KBM-7 (cell line): ENCODE measurements at places on chromosomes 16 and 17.

DNA sequence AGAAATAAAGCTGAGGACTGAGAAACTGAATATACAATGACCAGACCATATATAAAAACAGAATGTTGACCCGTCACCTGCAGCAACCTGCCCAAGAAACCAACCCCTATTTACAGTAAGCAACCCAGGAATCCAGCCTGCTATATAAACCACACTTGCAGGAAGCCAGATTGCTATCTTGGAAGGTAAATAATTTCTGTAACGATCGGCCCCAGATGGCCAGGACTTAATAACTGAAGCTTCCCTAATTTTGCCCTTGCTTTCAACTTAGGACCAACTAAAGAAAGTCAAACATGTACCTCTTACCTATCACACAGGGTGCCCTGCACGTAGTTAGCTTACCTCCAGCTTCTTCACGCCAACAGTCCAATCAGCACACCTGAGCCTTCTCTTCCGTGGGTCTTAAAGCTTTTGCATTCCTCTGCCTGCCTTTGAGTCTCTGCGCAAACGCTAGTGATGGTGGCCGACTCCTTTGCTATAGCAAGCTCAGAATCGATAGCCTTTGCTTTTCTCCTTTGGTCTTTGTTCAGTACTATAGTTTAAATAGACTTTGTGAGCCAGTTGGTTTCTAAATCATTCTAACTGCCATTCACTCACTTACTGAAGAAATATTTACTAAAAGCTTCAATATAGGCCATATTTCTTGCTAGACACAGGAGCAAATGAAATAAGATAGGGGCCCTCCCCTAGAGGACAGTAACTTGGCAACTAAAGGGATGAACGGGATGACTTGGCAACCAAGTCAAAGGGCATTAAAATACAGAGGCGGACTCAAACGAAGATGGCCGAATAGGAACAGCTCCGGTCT is 31.3 kb downstream of the MPHOSPH6 start:
- no peak for DNase-seq

- DNase-seq = no peak
These were observed 27.8 kb downstream of the MYH10 start for GRCh38 chr17:8602679-8603078.

DNA sequence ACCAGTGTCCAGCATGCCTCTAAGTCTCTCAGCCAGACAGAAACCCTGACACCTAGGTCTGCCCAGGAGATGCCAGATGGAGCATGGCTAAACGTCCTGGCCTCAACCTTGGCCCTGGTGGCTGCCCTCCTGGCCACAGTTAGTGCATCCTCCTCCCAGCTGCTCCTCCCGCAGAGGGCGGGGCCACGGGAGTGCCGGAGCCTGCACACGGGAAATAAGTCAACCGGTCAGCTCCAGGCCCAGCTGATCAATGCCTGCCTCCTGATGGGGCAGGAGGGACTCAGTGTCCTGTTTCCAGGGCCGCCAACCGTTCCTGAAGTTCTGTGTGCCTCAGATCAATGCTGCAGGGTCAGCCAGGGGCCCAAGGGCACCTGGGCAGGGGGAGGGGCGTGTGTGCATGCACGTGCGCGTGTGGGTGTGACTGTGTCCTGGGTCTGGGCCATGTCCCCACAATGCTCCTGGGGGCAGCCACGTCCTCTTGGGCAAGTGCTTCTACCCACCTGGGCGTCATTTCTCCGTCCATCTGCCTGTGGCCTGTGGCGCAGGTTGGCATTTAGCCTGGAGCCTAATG is 4.6 kb upstream of the KCNJ12 start:
- no peak for DNase-seq

DNA sequence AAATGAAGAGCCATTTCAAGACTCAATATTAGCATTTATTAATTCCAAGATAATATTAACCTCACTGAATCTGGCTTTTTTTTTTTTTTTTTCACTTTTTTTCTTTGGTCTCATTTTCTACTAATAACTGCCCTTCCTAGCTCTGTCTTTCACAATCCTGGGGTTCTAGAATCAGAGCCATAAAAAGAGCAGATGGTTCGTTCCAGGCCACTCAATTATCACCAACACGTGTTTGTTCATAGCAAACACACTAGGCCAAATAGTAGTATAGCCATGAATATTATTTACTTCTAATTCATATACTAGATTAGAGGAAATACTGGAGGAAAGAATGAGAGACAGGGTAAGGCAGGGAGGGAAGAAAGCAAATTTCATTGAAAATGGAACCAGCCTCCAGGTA is 39.8 kb downstream of the TEX2 start:
- DNase-seq = no peak

- no peak for DNase-seq
These were observed 38.1 kb upstream of the KPNB1 start for GRCh38 chr17:47611372-47612350.

GRCh38 chr16:69123910-69124309 is 8.5 kb downstream of the CHTF8 start:
- DNase-seq = peak; percentile 68

- DNase-seq = no peak
These were observed 6.4 kb downstream of the NFE2L1 start for GRCh38 chr17:48054238-48055185.

- no peak for DNase-seq
These were observed 14.1 kb downstream of the PSMD11 start for GRCh38 chr17:32458371-32458770.

DNA sequence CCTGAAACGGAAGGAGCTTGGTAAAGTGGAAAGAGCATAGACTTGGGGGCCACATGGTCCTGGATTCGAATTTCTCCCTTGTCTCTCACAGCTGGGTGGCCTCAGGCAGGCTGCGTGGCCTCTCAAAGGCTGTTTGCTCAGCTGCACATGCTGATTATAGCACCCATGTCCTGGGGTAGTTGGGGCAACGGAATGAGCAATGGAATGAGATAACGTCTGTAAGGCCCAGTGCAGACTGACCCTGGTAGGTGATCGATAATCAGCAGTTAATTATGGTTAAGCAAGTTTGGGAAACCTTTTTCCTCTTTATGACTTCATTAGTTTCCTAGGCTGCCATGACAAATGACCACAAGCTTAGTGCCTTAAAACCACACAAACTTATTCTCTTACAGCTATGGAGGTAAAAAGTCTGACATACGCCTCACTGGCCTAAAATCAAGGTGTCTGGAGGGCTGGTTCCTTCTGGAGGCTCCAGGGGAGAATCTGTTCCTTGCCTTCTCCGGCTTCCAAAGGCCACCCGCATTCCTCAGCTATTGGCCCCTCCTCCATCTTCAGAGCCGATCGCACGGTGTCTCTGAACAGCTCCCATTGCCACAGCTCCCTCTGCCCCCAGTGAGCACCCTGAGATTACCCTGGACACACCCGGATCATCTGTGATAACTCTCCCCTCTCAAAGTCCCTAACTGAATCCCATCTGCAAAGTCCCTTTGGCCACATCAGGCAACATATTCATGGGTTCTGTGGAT is 294.9 kb upstream of the FOXF1 start:
- DNase-seq = no peak

DNA sequence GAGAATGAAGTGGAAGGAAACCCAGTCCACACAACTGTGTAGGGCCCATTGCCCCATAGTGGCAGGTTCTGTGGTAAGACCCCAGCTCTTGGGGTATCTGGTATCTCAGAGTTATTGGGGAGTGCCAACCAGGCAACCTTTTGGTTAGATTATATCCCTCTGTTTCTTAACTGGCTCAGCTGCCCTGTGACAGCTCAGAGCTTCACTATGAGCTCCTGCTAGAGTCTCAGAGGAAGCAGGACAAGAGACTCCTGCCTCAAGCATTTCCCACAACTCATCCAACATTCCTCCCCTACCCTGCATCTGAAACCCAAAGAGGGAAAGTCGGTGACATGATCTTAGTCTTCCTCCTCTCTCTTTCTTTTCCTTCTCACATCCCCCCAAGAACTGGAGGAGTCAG is 292.3 kb downstream of the SHISA9 start:
- DNase-seq = no peak

DNA sequence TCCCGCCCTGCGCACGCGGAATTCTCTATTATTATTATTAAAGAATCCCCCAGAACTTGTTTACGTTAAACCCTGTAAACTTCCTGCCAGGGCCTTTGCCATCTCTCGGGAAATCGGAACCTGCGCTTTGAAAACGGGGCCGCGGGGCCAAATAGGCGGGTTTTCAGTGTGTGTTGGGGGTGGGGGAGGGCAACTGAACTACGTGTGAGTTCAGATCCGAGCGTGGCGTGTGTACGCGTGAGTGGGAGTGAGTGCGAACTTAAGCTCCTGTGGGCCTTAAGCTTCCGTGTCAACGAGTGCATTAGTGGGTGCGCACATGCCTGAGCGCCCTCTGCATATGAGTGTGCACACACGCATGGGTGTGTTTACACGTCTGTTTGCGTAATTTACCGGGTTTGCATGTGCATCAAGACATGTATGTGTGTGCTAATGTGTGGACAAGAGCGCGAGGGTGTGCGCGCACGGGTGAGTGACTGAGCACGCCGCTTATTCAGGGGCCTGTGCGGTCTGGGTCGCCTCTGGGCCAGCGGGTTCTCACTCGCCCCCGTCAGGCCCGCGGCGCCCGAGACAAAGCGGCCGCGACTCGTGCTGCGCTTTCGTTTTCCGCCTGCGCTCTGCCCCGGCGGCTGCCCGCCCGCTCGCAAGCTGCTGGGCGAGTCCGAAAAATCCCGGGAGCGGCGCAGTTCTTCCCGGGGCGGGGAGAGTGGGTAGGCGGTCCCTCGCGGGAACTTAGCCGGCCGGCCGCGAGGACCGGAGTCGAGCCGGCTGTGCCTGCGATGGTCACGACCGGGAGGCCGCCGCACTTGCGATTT is 1.2 kb upstream of the FOXF1 start:
- DNase-seq = no peak

DNA sequence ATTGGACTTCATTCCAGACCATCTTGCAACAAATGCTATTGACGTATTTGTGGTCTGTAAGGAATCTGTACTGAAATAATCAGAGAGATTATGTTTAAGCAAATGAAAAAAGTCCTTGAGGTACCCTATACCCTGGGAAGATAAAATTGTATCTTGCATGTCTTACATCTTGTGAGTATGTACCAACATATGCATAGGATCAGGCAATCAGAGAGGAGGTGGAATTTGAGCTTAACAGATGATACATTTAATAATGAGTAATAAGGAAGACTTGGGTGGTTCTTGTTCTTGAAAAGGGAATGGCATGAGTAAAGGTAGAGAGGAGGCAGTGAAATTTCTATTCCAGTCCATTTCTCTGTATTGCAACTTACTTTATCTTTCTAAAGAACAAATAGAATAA is 10.6 kb downstream of the MOSMO start:
- no peak for DNase-seq

DNA sequence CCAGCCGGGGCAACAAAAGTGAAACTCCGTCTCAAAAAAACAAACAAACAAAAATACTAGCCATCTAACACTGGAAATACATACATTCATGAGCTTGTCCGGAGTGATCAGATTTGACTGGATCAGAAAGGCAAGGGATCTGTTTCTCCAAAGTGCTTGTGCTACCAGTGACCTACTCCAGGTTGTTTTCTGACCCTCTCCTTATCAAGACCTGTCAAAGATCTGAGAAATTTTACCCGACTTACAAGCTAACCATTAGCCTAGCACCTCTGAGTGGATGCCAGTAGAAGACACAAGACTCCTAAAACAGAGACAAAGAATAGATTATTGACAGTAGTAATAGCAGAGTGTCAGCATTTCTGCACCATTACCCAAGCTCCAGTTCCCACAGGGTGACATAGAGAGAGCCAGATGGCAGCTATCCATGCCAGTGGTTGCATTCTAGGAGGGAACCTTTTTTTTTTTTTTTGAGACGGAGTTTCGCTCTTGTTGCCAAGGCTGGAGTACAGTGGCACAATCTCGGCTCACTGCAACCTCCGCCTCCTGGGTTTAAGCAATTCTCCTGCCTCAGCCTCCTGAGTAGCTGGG is 9.8 kb downstream of the ASPA start:
- DNase-seq = no peak

GRCh38 chr16:64580558-64580957 is 541.3 kb downstream of the CDH11 start:
- DNase-seq = no peak

- DNase-seq = no peak
These were observed 1.0 kb downstream of the KAT8 start for GRCh38 chr16:31118223-31119155.

GRCh38 chr17:15309793-15310192 is 31.6 kb downstream of the TEKT3 start:
- DNase-seq = no peak

DNA sequence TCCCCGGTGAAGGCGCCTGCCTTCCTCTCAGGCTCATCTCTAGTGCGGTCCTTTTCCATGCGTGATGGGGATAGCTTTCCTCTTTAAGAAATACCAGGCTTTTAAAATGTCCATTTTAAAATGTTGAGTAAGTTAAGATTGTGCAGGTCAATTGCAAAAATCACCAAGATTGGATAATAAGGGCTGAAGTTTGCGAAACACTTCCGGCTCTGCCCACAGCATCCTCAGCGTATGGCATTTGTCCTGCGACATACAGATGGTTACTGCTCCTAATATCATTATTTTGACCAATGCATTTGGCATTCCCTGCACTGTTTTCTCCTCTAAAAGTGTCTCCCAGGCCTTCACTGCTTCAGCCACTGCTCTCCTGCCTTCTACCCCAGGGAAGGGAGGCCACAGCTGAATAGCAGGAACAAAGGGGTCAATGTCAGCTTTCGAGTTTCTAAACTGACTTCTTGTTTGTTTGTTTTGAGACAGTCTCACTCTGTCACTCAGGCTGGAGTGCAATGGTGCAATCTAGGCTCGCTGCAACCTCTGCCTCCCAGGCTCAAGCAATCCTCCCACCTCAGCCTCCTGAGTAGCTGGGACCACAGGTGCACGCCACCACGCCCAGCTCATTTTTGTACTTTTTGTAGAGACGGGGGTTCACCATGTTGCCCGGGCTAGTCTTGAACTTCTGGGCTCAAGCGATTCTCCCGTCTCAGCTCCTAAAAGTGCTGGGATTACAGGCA is 91.9 kb downstream of the CRISPLD2 start:
- DNase-seq = no peak

DNA sequence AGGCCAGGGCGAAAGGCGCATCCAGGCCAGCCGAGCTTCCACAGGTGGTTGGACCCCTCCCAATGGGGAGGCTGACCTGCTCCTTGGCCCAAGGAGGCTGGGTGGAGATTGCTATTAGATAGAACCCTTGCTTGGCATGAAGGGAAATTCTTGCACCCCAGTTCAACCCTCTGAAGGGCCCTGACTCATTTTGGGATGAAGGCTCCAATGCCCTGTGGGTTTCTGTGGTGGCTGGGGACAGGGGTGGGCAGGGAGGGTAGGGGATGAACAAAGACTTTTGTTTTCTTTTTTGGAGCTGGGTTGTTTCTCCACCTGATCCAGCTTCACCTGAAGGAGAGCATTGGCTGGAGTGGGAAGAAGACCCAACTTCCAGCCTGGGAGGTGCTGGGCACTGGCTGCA is 16.7 kb upstream of the TBX21 start:
- DNase-seq = no peak
